Thymus (tissue), 14 donors: ENCODE measurements at places on chromosomes 6 and 20.

DNA sequence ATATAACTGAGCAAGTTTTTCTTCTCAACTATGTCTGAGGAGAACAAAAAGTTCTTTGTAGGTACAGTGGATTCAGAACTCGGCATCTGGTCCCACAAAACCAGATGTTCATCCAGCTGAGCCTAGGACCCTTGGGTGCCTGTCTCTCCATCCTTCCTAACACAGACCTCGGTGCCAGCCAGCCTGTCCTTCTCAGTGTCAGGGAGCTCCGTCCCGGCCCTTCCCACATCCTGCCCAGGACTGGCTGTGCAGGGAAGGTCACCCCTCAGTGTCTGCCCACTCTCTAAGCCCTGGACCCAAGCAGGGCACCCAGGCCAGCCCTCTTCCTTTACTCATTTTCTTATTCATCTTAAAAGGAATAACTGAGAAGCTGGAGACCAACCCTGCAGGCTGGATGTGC lies 32.0 kb upstream of the AGPAT4 start:
- DNase-seq = no peak

GRCh38 chr20:47456952-47457724 lies 44.5 kb upstream of the NCOA3 start:
- no peak for DNase-seq

DNA sequence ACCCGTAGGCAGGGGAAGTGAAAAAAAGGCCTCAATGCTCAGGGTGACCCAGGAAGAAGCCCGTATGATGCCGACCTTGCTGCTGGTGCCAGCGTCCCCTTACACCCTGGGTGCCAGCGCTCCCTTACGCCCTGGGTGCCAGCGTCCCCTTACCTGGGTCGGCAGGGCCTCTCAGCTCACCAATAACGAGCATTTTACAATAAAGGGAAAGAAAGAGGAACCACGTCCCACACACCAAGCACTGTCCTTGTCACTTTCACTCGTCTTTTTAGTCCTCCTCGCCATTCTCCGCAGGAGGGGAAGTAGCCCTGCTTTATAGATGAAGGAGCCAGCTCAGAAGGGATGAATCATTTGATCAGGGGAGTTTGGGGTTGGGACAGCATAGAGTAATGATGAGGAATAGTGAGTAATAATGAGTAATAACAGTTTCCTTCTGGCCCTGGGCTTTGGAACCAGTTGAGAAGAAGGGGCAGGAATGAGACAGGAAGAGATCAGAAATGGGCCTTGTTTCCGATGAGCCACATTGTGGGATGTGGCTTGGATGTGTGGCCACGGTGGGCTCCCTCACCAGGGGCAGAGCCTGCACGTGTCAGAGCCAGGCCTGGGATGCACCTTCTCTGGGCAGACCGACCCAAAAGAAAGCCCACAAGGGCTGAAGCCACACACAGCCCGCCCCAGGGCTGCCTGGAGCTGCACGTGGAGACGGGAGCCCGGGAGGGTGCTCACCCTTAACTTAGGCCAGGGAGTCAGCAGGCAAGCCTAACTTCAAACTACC lies 75.7 kb downstream of the SYNJ2 start:
- DNase-seq = no peak

- DNase-seq = no peak
Observed at GRCh38 chr6:35363293-35363750, 21.0 kb downstream of the PPARD start.

- no peak for DNase-seq
Observed at GRCh38 chr6:81894788-81895271, 142.3 kb upstream of the TENT5A start.

- DNase-seq = no peak
Observed at GRCh38 chr6:138640028-138640427, 133.5 kb upstream of the CCDC28A start.

- no peak for DNase-seq
Observed at GRCh38 chr20:33829636-33830035, 18.5 kb downstream of the CHMP4B start.

DNA sequence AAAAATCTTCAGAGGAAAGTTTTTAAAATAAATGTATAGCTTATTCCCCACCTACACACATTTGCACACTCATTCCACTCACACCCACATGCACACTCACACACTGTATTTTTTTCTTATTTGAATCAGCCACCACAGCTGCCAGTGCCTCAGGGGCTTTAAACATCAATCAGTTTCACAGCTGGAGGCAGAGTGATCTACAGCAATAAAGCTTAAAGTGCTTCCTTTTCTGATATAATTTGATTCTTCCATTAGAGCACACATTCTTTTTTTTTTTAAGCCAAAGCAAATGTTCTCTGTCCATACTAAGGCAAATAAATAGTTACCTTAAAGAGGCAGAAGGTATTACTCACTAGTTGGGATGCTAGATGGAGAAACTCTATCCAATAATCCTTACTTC lies 498.8 kb upstream of the POU3F2 start:
- DNase-seq = no peak

DNA sequence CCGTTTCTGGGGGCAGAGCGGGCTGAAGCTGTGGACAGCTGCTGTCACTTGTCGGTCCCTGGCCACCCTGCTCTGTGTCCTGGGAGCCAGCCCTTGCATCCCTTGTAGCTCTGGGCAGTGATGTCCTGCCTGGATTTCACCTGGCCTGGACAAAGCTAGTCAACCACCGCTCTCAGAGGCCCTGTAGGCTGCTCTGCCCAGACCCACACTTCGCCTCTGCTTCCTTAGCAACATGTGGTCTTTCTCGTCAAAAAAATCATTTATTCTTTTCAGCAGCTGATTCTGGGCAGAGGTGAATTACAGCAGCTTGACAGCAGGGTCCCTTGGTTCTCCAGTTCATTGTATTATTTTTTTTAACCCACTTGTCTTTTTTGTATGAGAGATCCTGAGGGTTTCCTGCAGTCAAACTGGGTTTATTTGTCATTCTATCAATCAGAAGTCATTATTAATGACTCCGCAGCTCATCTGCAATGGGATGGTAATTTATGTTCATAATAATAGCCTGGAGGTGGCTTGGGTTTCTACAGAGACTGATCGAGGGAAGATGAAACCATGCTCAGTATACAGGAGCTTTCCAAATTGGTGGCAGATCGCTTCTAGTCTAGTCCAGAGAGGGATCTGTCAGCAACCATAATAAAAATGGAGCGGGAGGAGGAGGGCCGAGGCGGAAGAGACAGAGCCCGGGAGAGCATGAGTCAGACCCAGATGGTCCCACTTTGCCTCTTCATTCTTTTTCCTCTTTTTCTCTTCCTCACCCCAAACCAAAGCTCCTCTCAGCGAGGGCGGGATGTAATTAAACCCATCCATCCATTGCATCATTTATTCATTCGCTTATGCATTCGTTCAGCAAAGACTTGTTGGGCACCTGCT lies 22.4 kb downstream of the EDN3 start:
- DNase-seq = no peak

DNA sequence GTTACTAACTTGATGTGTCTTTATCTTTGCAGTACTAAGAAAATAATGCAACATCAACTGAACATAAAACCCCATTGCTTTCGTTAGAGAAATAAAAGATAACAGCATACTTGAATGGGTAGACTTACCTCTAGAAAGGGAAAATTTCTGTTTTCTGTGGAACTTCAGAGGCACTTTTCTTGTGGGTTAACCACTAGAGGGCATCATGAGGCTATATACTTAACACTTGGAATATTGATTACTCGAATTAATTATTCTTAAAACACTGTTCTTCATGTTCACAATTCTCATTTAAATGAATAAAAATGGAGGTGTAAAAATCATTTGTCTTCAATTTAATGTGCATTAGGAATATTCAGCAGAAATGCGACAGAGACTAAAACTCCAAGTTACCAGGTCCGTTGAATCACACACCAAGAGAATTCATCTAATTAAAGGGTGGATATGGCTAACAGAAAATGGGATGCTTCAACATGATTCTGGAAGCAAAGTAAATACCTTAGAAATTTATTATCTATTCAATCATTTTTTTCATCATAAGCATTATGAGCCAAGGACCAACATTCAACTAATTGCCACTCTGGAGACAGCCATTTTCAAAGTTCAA lies 330.8 kb upstream of the PREP start:
- DNase-seq = no peak

DNA sequence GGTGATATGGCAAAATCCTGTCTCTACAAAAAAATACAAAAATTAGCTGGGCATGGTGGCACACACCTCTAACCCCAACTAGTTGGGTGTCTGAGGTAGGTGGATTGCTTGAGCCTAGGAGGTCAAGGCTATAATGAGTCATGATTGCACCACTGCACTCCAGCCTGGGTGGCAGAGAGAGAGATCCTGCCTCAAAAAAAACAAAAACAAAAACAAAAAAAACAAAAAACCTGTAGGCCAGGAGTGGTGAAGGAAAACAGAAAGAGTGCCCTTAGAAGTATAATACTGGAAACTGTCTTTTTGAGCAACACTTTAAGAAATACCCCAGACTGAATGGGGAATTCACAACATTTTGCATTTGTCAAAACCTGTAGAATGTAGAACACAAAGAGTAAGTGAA lies 85.3 kb downstream of the JARID2 start:
- DNase-seq = no peak

DNA sequence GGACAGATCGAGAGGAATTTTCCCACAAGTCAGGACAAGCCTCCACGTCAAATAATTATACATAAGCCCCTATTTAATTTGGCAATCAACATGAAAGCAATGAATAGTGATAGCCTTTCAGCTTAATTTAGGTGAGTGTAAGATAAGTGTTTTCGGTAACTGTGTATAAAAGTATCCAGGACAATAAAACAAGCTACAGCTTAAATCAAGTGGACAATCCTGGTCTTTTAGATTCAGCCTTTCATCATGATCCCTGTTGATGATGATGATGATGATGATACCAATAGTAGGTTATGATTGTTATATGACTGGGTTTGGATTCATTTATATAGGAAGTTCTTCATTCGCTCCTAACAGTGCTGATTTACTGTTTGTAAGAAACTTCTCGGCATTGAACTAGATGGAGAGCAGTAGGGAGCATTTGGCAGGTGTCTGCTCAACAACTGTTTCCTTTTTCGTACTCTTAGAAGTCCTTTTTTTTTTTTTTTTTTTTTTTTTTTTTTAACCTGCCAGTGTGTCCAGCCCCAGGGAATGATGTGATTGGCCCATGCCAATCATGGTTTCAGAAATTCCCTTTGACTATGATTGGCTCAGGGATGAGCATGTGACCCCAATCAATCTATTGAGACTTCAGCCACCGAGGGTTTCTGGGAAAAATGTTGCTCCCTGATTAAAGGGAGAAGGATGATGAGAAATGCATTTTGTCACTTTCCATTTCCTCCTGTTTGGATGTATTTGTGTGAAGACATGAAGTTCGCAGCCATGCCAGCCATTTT lies 11.3 kb upstream of the RNF182 start:
- no peak for DNase-seq

- DNase-seq = no peak
Observed at GRCh38 chr6:38498805-38499445, 140.8 kb downstream of the BTBD9 start.

DNA sequence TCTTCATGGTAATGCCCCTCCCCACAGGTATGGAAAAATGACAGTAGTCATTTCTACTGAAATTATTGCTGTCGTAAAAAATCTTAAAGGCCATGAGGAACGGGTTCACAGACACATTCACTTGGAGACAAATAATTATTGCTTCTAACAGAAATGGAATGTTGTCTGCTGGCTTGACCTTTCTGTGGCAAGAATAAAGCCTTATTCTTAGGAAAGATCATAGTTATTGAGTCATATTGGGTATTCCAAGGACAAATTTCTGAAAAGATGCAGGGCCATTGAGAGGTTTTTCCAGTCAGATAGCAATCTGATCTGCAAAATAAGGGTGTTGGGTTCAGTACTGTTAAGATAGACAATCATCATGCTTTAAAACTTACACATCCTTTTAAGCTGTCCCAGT lies 29.2 kb downstream of the AKAP7 start:
- DNase-seq = no peak
